Astrocyte (in vitro differentiated cells and primary cell): ENCODE measurements at places on chromosomes 2 and 18. TPM values are rescaled to one million over a fixed set of nuclear protein-coding genes. Genes with fewer than 3 reads are reported as not detected.

The RIT2 gene
- not detected in 2 replicates for total RNA-seq

The MFSD2B gene
- total RNA-seq: 0.10 and 0.34 TPM in 2 replicates

- H3K36me3 ChIP-seq: no peaks in the 10 kb centered on the region
- H3K27ac ChIP-seq: no peak overlapping the region
- H3K4me3 ChIP-seq: no peak overlapping the region
These were observed 46.6 kb downstream of the CFAP221 start for GRCh38 chr2:119590873-119591272.

- H3K4me1 ChIP-seq: no peaks in the 10 kb centered on the region
- no peaks in the 10 kb centered on the region for H3K27me3 ChIP-seq
- DNase-seq: peak; percentile 36
- no peaks in the 10 kb centered on the region for H3K36me3 ChIP-seq
These were observed 84.2 kb upstream of the TTN start for GRCh38 chr2:178891265-178891958.

- no peak for DNase-seq
- no peaks in the 10 kb centered on the region for H3K27me3 ChIP-seq
- no peaks in the 10 kb centered on the region for H3K4me1 ChIP-seq
- no peak overlapping the region for H3K4me3 ChIP-seq
- peaks cover 40% of the 10 kb centered on the region for H3K36me3 ChIP-seq
These were observed 31.9 kb downstream of the HADHB start for GRCh38 chr2:26276484-26277227.

GRCh38 chr2:230419181-230419580 is 3.2 kb downstream of the SP100 start:
- peaks cover 25% of the 10 kb centered on the region for H3K4me1 ChIP-seq
- H3K36me3 ChIP-seq: peaks cover 4% of the 10 kb centered on the region
- H3K27ac ChIP-seq: no peak overlapping the region
- DNase-seq: no peak
- H3K4me3 ChIP-seq: no peak overlapping the region
- no peaks in the 10 kb centered on the region for H3K27me3 ChIP-seq

DNA sequence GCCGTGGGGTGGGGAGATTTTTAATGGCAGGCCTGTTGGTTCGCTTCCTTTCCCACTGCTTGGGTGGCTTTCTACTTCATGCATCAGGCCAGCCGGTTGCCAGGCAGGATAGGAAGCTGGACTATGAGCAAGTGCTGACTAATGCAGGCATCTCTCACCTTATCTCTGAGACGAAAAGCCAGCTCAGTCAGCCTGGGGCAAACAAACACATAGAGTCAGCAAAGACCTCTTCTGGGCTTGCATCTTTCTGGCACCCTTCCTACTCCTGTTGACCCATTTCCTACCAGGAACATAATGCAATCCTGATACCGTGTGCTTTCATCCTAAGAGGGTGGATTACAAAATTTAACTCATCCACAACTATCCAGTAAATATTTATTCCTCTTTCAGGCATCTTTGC is 416.6 kb upstream of the MEX3C start:
- peak; percentile 78 for DNase-seq
- peaks cover 26% of the 10 kb centered on the region for H3K4me1 ChIP-seq
- no peaks in the 10 kb centered on the region for H3K36me3 ChIP-seq

GRCh38 chr2:202831242-202832220 is 40.0 kb downstream of the ICA1L start:
- DNase-seq: peak; percentile 48
- H3K27ac ChIP-seq: no peak overlapping the region
- H3K4me1 ChIP-seq: no peaks in the 10 kb centered on the region
- no peaks in the 10 kb centered on the region for H3K27me3 ChIP-seq
- no peaks in the 10 kb centered on the region for H3K36me3 ChIP-seq
- H3K4me3 ChIP-seq: no peak overlapping the region

GRCh38 chr18:25517881-25518715 is 166.1 kb upstream of the ZNF521 start:
- no peaks in the 10 kb centered on the region for H3K4me1 ChIP-seq
- no peak overlapping the region for H3K27ac ChIP-seq
- DNase-seq: no peak
- no peaks in the 10 kb centered on the region for H3K36me3 ChIP-seq

DNA sequence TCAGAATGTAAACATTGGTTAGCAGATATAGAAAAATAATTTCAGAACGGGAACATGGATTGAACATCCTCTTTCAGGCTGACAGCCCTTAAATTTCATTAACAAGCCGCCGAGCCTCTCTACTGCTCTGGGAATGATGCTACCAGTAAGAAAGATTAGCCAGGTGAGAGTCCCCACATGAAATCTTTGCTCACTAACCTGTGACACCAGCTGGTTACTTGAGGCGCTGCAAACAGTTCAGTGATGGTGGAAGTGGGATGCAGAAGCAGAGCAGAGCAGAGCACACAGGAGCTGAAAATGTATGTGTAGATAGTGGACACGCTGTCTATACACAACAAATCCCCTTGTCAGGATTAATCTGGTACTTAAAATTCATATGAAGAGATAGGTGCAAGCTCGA is 721.1 kb downstream of the DPP10 start:
- no peak overlapping the region for H3K27ac ChIP-seq
- no peaks in the 10 kb centered on the region for H3K4me1 ChIP-seq
- H3K36me3 ChIP-seq: no peaks in the 10 kb centered on the region
- peaks cover 15% of the 10 kb centered on the region for H3K27me3 ChIP-seq

DNA sequence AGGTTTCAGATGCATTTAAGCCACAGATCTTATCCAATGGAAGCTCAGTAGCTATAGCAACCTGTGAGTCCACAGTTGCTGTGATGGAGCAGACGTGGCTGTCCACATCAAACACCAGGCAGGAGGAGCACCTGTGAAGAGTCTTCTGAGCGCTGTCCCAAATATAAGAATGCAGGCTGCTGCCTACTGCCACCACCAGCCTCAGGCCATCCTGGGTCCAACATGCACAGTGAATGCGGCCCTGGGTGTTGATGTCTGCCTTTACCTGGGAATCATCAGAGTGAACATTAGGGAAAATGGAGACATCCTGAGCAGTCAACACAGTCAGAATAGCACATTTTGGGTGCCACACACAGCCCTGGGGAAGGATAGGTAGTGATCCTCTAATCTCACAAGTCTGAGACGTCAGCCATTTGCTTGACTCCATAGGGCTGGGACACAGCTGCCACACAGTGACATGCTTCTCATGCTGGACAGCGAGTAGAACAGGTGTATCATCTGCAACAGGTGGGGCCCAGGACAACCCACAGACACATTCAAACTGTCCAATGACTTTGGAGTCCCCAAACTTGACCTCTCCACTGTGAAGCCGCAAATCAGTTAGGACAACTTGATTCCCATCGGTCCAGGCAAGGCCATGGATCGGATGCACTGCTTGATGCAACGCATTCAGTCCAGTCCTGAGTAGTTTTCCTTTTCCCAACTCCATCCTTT is 8.2 kb downstream of the WDCP start:
- H3K4me1 ChIP-seq: no peaks in the 10 kb centered on the region
- DNase-seq: no peak
- H3K27ac ChIP-seq: no peak overlapping the region
- no peaks in the 10 kb centered on the region for H3K27me3 ChIP-seq
- H3K36me3 ChIP-seq: peaks cover 10% of the 10 kb centered on the region
- H3K4me3 ChIP-seq: no peak overlapping the region

- no peak overlapping the region for H3K27ac ChIP-seq
- no peak overlapping the region for H3K4me3 ChIP-seq
- H3K36me3 ChIP-seq: no peaks in the 10 kb centered on the region
- no peak for DNase-seq
- no peaks in the 10 kb centered on the region for H3K27me3 ChIP-seq
These were observed 6.4 kb downstream of the GPR35 start for GRCh38 chr2:240631548-240632305.

DNA sequence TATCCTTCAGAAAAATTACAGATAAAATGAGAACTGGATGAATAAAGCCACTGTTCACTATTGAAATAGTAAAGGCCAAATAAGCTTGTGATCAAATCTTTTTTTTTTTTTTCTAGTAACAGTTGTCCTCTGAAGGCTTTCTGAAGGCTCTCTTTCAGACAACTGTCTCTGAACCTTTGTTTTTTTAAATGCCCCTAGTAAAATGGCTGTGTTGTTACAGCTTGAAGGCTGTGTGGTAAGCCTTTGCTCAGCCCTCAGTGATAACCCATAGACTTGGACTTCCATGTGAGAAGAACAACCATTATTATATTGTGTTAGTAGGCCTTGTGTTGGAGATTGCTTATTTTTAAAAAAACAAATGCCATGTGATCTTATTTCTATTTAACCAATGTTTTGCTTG is 17.6 kb downstream of the FMNL2 start:
- no peaks in the 10 kb centered on the region for H3K36me3 ChIP-seq
- DNase-seq: no peak
- H3K4me1 ChIP-seq: peaks cover 3% of the 10 kb centered on the region
- no peak overlapping the region for H3K4me3 ChIP-seq
- peaks cover 6% of the 10 kb centered on the region for H3K27me3 ChIP-seq

- H3K27me3 ChIP-seq: peaks cover 6% of the 10 kb centered on the region
- no peak overlapping the region for H3K4me3 ChIP-seq
- peak; percentile 35 for DNase-seq
These were observed 273.6 kb downstream of the PAX3 start for GRCh38 chr2:222024932-222025880.

GRCh38 chr18:44609181-44609941 is 71.3 kb upstream of the SETBP1 start:
- H3K36me3 ChIP-seq: no peaks in the 10 kb centered on the region
- H3K27ac ChIP-seq: no peak overlapping the region
- no peak for DNase-seq
- H3K4me1 ChIP-seq: no peaks in the 10 kb centered on the region

- H3K36me3 ChIP-seq: no peaks in the 10 kb centered on the region
- H3K27ac ChIP-seq: no peak overlapping the region
- H3K27me3 ChIP-seq: no peaks in the 10 kb centered on the region
- no peak overlapping the region for H3K4me3 ChIP-seq
- no peaks in the 10 kb centered on the region for H3K4me1 ChIP-seq
These were observed 291.3 kb upstream of the REG3G start for GRCh38 chr2:78734221-78734620.

DNA sequence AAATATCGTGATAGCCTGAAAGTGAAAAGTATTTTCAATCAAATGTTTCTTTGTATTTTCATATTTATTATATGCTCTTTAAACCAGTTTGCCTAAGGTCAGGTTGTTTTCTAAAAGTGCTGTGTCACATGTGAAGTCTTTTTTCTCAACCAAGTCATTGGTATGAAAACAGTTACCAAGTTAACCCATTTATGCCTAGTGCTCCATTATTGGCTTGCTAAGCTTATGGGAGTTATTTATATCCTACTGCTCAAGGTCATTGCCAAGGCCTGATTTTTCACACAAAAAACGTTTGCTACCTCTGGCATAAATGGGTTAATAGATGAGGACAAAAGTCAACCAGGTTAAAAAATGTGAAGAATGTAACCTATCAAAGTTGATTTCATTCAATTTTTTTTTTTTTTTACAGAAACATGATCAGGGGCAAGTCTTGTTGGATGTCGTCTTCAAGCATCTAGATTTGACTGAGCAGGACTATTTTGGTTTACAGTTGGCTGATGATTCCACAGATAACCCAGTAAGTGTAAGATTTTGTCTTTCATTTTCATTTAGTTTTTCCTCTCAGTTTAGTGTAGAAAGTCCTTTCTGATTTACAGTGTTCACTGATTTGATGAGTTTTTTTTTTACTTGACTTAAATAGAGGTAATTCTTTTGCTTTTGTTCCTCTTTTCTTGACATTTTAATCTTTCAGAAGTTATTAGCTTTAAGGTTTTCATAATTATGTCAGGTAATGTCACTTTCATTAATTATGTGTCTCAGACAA is 102.6 kb downstream of the PTPN4 start:
- H3K36me3 ChIP-seq: no peaks in the 10 kb centered on the region
- no peak overlapping the region for H3K27ac ChIP-seq

DNA sequence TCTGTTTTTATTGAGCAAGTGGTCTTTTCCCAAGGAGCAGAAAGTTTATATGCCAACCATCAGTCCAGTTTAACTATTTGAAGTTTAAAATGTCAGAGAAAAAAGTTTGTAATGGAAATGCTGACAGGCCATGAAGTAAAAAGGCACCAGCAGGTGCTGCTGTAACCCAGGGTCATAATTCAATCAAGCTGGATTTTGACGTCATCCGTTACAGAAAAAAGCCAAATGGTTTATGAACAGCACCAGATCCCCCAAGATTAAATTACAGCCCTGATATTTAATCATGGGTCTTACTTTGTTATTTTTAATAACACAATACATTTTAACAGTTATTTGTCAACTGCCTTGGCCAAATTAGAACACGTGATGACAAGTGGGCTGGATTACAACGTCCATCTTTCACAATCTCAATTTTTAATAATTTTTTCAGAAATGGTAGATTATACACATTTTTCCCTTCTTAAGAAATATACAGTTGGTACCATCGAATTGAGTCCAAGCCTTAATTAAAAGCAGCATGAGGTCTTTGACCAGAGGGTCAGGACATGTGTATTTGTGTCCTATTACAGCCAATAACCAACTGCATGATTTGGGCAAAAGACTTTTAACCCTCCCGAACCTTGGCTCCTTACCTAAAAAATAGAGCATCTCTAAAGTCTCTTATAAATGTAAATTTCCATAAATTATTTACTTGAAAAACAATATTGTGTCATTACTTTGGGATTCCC is 10.0 kb downstream of the TCF4 start:
- H3K4me1 ChIP-seq: no peaks in the 10 kb centered on the region
- no peak overlapping the region for H3K27ac ChIP-seq
- DNase-seq: no peak
- H3K27me3 ChIP-seq: no peaks in the 10 kb centered on the region
- H3K4me3 ChIP-seq: no peak overlapping the region

DNA sequence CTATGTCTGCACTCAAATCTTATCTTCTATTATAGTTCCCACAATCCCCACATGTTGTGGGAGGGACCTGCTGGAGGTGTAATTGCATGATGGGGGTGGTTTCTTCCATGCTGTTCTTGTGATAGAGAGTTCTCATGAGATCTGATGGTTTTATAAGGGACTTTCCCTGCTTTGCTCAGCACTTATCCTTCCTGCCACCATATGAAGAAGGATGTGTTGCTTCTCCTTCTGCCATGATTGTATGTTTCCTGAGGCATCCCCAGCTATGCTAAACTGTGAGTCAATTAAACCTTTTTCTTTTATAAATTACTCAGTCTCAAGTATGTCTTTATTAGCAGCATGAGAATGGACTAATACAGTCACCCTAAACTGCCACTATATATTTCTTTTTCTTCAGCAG is 79.1 kb downstream of the SH3YL1 start:
- H3K27ac ChIP-seq: no peak overlapping the region
- no peaks in the 10 kb centered on the region for H3K27me3 ChIP-seq
- no peak overlapping the region for H3K4me3 ChIP-seq
